ENCODE measurements at places on chromosomes 2 and 18.

- no peak for DNase-seq
Measured at GRCh38 chr2:186757009-186757408, 63.1 kb downstream of the FAM171B start.

DNA sequence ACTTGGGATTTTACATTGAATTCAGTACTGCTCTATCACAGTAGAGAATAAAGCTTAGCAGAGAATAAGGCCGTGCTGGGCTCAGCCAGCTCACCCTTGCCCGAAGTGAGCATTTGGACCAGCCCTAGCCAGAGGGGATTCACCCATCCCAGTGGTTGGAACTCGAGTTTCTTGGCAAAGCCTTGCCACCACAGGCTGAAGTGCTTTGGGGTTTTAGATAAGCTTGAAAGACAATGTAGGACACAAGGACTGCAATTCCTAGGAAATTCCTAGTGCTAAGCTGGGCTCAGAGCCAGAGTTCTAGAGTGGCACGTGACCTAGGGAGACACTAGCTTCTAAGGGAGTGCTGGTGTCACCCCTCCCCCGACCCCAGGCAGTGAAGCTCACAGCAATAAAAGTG lies 28.0 kb downstream of the SERPINB11 start:
- DNase-seq, result no peak

DNA sequence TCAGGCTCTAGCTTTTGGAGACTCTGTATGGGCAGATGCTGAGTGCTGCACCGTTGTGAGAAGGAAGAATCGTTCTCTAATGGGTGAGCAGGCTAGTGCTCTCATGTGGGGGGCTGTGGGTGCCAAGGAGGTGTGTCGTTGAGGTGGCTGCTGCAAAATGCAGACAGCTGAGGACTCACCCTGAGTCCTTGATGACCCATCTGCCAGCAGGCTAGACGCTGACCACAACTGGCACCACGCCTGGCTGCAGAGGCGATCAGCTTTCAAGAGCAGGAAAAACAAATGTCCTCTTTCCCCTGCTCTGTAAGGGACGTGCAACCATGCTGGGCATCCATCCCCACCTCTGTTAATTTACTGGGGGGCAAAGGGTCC lies 48.2 kb downstream of the HAUS1 start:
- DNase-seq, result peak; percentile 23

DNA sequence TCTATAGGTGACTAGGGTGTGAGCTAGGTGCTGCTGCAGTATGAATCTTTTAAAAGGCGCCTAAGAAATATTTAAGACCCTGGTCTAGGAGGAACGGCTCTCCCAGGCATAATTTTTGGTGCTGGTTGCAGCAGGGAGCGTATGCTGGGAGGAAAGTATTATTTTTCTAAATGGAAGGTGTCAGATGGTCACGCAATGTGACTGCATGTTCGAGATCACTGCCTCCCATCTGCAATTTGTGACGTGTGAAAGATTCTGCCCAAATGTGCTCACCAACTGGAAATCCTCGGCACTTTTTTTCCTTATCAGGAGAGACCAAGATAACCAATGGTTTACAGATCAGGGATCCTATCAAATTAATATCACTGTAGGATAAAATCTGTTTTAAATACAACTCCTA lies 95.6 kb upstream of the KLHL14 start:
- no peak for DNase-seq

- no peak for DNase-seq
Measured at GRCh38 chr2:134668821-134669220, 50.0 kb downstream of the TMEM163 start.

GRCh38 chr2:119592436-119592835 lies 48.2 kb downstream of the CFAP221 start:
- no peak for DNase-seq

DNA sequence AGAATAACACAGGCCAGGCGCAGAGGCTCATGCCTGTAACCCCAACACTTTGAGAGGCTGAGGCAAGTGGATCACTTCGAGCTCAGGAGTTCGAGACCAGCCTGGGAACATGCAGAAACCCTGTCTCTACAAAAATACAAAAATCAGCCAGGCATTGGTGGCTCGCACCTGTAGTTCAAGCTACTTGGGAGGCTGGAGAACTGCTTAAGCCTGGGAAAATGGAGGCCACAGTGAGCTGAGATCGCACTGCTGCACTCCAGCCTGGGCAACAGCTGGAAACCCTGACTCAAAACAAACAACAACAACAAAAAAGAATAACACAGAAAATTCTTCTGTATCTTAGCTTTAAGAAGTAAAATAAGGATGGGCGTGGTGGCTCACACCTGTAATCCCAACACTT lies 440.3 kb downstream of the LRATD1 start:
- no peak for DNase-seq

DNA sequence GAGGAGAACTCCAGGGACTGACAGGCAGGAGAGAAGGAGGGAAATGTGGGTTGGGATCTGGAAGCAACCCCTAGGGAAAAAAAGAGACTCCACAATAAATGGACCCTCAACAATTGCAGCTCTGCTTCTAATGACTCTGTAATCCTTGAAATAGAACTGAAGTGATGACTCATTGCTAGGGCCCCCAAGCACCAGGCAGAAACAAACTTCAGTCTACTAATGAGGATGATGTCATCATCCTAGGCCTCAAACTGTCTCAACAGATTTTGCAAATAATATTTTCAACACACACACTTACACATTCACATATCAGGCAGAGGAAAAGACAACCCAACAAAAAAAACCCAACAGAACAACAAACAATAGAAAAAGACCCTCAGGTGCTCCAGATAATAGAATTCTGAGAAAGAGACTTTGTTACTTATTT lies 143.3 kb downstream of the HDAC4 start:
- DNase-seq, result peak; percentile 71

GRCh38 chr2:38997781-38998180 lies 108.1 kb downstream of the ARHGEF33 start:
- DNase-seq, result peak; percentile 83

DNA sequence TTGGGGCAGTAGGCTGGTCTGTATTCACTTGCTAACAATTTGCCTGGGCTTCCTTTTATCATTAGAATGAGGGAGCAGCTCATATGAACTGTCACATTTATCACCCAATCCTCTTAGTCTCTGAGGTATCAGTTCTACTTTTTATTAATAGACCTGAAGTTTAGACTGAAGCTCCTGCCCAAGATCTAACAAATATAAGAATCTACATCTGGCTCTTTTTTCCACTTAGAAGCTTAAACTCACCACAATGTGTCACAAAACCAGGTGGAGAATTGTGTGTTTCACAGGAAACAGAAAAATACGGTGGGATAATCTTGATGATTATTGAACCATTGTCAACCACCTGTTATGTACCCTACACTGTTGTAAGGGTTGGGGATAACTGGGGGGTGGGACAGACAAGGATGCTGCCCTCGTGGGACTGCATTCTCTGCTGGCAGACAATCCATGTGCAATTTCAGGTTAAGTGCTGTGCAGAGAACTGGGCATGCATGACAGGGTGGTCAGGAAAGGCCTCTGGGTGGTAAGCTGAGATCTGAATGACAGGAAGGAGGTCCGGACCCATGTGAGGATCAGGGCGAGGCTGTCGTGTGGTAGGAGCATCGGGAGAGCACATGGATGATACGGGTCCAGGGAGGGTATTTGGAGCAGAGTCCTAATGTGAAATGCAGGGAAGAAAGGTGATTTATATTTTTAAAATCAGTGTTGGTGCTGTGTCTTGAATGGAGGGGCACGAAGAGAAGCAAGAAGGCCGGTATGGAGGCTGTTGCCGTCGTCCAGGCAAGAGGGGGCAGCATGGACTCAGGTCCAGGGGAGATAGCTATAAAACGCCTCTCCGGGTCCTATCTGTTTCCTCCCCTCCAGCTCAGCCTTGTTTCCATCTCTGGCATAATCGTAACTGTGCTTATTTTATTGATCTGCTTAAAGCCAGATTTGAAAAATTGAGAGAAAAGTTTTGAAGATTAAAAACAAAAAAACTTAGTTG lies 17.6 kb downstream of the MYL12B start:
- no peak for DNase-seq

DNA sequence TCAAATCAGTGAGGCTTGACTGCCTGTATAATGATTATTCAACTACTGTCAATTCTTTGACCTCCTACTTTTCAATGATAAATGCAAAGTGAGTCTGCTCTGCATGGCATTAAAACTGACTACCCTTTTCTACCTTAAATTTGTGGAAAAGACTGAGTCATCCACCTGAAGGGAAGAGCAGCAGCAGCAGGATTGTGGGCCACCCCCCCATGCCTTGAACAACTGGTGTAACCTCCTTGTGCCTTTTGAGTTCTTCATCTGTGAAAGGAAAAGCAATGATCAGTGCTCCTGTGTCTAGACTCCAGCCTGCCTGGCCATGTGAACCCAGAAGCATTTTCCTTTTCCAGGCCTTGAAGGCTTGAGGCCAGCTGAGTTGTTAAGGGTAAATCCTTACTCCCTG lies 102.9 kb downstream of the OSR1 start:
- DNase-seq, result no peak

DNA sequence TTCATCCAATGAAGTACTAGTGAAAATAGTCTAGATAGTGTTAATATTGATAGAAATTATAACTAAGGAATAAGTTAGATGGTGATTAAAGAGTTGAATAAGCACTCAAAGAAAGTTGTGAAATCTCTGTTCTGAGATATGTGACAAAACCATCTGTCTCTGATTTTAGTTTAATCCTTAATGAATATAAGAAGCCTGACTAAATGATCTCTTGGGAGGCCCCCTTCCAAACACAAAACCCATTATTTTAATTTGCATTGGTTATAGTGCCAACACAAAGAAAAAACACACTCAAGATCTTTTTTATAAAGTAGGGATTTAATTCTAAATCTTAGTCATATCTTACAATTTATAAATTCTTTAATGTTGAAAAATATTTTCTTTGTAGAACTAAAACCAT lies 34.0 kb downstream of the SCN2A start:
- peak; percentile 16 for DNase-seq

DNA sequence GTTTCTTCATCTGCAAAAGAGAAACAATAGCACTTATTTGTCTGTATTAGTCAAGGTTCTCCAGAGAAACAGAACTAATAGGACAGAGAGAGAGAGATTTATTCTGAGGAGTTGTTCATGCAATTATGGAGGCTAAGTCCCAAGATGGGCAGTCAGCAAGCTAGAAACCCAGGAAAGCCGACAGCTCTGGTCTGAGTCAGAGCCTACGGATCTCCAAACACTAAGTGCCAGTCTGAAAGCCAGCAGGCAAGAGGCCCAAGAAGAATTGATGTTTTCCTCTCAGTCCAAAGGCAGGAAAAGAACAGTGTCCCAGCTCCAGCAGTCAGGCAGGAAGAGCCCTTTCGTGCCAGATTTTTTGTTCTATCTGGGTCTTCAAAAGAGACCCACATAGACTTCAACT lies 36.5 kb upstream of the SLC66A3 start:
- no peak for DNase-seq

GRCh38 chr2:172103471-172104272 lies 972 bp upstream of the DLX2 start:
- peak; percentile 77 for DNase-seq

DNA sequence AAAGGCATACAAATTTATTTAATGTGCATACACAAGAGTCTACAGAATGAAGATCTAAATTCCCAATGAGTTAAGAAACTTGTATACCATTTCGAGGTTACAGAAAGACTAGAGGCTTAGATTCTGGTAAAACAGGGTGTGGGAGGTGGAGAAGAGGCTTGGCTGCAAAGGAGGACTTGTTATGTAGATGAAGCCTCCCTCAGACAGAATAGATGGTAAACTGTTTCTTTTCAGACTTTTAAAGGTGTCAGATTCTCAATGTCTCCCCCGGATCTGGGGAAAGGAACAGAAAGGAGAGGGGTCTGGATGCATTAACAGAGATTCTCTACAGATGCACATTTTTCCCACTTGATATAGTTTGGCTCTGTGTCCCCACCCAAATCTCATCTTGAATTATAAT lies 126.0 kb downstream of the ST6GAL2 start:
- no peak for DNase-seq

- no peak for DNase-seq
Measured at GRCh38 chr2:216665242-216665641, 30.1 kb downstream of the IGFBP5 start.

GRCh38 chr2:199336546-199336945 lies 121.2 kb downstream of the SATB2 start:
- DNase-seq, result no peak

DNA sequence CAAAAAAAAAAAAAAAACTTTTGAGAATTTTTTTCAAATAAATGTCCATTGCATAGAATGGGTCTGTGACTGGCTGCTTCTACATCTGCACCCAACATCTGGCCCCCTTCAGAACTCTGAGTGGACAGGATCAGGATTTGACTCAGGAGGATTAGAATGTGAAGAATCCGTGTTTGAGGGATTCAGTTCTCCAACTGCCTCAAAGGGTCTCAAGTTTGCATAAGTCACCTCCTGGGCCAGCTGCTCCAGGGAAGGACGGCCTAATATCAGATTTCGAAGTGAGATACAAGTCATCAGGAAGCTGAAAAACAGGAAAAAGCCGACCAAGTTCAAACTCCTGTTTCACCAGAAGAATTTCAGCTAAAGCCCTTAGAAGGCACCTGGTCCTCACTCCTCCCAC lies 10.9 kb downstream of the MAT2A start:
- peak; percentile 75 for DNase-seq

DNA sequence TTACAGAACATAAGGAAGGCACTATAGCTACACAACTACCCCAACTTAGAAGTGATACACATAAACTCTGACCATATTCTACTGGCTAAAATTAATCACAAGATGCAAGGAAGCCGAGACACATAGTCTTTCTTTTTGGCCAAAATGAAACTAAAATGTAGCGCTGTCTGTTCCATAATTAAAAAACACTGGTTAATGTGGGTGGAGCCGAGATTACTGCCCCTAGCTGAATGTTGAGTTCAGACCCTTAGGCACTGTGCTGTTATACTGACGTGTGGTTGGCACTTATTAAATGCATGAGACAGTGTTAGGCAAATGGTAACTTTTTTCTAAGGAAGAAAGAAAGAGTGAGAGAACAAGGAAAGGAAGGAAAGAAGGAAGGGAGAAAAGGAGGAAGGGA lies 254.6 kb upstream of the RND3 start:
- DNase-seq, result no peak

DNA sequence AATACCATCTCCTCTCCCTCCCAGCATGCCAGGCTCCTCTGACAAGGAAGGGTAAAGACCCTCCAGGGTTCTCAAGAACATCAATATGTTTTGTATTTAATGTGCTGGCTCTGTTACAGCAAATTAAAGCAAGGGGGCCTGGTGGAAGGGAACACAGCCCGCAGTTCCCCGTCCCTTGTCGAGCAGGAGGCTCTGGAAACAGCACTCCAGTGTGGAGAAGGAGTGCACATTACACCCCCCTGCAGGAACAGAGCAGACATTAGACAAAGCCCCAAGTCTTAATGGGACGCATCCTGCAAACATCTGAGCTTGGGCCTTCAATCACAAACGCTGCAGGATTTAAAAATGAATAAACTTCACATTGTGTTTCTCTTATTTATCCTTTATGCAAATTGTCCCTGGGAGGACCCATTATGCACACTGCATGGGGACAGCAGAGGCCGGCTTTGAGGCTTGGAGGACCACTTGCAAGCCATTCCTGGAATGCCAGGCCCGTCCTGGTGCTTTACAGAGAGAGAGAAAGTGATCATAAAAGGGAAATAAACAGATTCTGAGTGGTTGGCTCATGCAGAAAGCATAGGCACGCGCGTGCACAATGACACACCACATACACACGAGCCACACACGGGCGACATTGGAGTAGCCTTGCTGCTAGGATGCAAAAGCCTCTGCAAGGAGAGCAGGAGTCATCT lies 328.7 kb downstream of the SMAD2 start:
- no peak for DNase-seq

GRCh38 chr2:20327370-20327769 lies 23.3 kb downstream of the PUM2 start:
- no peak for DNase-seq

Data from fibroblast of the conjunctiva (primary cell).